Large intestine (tissue), 12 donors: ENCODE measurements at places on chromosomes 1 and 21. TPM values are rescaled to one million over a fixed set of nuclear protein-coding genes. Genes with fewer than 3 reads are reported as not detected.

GRCh38 chr1:158055854-158056253, 62.4 kb downstream of the KIRREL1 start:
- DNase-seq = no peak
- peaks cover 5% of the 10 kb centered on the region for H3K4me1 ChIP-seq
- H3K27me3 ChIP-seq = no peaks in the 10 kb centered on the region
- peaks cover 6% of the 10 kb centered on the region for H3K36me3 ChIP-seq
- H3K27ac ChIP-seq = no peak overlapping the region
- H3K4me3 ChIP-seq = no peak overlapping the region

DNA sequence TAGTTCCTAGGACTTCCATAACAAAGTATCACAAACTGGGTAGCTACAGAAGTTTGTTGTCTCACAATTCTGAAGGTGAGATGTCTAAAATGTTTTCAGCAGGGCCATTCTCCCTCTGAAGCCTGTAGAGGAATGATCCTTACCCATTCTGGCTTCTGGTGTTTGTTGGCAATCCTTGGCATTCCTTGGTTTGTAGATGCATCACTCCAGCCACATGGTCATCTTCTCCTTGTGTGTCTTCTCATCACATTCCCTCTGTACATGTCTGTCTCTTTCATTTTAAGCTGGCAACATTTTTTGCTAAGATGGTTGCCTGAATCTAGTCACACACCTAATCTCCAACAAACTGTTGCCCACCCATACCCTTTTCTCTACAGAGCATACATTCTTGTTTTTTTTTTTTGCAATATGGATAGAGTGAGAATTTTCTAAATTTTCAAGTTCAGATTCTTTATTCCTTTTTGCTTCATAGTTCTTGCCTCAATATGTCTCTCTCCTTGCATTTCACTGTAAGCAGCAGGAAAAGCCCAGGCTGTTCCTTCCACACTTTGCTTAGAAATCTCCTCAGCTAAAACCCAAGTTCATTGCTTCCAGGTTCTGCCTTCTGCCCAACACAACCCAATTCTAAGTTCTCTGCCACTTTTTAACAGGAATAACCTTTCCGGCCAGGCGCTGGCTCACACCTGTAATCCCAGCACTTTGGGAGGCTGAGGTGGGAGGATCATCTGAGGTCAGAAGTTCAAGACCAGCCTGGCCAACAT, 18.3 kb downstream of the ZBED6 start:
- H3K4me3 ChIP-seq = no peak overlapping the region
- H3K4me1 ChIP-seq = no peaks in the 10 kb centered on the region
- no peaks in the 10 kb centered on the region for H3K27me3 ChIP-seq
- peaks cover 38% of the 10 kb centered on the region for H3K36me3 ChIP-seq

DNA sequence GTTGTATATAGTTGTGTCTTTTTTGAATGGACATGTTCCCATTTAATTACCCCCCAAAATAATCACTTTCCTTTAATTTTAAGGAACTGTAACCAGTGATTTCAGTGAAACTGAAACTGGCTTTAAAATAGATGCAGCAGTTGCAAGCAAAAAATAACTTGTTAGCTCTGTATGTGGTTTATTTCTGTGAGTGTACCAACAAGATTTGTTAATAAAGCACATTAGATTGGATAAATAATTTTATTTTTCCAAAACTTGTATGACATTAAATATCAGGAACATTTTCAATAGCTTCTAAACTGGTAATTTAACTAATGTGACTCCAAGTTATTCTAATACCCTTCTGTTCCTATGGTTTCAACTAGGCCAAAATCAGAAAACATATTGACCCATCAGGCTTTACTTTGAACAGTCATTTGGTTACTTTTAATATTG, 184.3 kb upstream of the CACYBP start:
- no peak overlapping the region for H3K4me3 ChIP-seq
- H3K4me1 ChIP-seq = no peaks in the 10 kb centered on the region
- no peaks in the 10 kb centered on the region for H3K27me3 ChIP-seq
- no peak overlapping the region for H3K27ac ChIP-seq
- no peaks in the 10 kb centered on the region for H3K36me3 ChIP-seq

GRCh38 chr1:63463248-63463647, 59.8 kb downstream of the ITGB3BP start:
- no peak overlapping the region for H3K27ac ChIP-seq
- no peaks in the 10 kb centered on the region for H3K27me3 ChIP-seq
- no peaks in the 10 kb centered on the region for H3K36me3 ChIP-seq
- H3K4me1 ChIP-seq = no peaks in the 10 kb centered on the region
- no peak overlapping the region for H3K4me3 ChIP-seq

The FTCD gene
- polyA plus RNA-seq = 61.8 TPM

DNA sequence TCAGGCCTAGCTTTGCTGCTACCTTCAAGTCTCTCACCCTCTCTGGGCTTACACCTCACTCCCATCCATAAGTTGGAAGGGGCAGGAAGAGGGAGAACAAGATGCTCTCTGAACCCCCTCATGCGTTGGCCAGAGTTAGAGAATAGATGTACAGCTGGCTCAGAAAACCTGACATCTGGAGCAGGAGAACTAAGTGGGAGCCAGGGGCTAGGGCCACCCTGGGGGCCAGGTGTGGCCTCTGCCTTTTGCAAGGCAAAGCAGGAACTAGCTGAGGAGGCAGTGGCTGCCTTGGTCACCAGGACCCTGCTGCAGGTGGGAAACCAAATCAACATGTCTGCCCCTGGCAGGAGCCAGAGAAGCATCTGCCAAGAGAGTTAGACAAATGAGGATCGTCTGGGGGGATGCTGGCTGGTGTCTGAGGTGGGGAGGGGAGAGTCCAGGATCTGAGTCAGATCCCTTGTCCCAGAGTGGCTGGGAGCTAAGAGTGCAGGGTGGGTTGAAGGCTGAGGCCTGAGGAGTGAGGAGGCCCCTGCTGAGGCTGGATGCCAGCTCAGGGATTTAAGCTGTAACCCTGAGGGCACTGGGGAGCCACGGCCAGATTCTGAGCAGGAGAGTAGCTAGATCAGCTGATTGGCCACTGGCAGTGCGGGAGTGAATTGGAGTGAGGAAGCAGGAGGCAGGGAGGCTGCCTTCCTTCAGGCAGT, 115.0 kb downstream of the EPHB2 start:
- H3K4me1 ChIP-seq = peaks cover 38% of the 10 kb centered on the region
- H3K36me3 ChIP-seq = peaks cover 2% of the 10 kb centered on the region
- H3K27me3 ChIP-seq = no peaks in the 10 kb centered on the region
- H3K4me3 ChIP-seq = no peak overlapping the region

DNA sequence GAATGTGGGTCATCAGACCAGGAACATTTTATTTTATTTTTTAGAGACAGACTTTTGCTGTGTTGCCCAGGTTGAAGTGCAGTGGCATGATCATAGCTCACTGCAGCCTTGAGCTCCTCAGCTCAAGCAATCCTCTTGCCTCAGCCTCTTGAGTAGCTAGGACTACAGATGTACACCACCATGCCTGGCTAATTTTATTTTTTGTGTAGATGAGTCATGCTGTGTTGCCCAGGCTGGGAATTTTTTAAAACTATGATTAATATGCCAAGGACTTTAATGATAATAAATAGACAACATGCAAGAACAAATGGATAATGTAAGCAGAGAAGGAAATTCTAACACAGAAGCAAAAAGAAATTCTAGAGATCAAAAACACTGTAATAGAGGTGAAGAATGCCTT, 142.4 kb downstream of the AK5 start:
- H3K4me3 ChIP-seq = no peak overlapping the region
- H3K4me1 ChIP-seq = no peaks in the 10 kb centered on the region
- H3K36me3 ChIP-seq = no peaks in the 10 kb centered on the region

- peak overlapping the region; percentile 48 for H3K4me3 ChIP-seq
- no peak for DNase-seq
- peak overlapping the region; percentile 33 for H3K27ac ChIP-seq
- H3K36me3 ChIP-seq = no peaks in the 10 kb centered on the region
- H3K4me1 ChIP-seq = peaks cover 13% of the 10 kb centered on the region
Observed at GRCh38 chr1:8217011-8217711, 100.8 kb upstream of the SLC45A1 start.

DNA sequence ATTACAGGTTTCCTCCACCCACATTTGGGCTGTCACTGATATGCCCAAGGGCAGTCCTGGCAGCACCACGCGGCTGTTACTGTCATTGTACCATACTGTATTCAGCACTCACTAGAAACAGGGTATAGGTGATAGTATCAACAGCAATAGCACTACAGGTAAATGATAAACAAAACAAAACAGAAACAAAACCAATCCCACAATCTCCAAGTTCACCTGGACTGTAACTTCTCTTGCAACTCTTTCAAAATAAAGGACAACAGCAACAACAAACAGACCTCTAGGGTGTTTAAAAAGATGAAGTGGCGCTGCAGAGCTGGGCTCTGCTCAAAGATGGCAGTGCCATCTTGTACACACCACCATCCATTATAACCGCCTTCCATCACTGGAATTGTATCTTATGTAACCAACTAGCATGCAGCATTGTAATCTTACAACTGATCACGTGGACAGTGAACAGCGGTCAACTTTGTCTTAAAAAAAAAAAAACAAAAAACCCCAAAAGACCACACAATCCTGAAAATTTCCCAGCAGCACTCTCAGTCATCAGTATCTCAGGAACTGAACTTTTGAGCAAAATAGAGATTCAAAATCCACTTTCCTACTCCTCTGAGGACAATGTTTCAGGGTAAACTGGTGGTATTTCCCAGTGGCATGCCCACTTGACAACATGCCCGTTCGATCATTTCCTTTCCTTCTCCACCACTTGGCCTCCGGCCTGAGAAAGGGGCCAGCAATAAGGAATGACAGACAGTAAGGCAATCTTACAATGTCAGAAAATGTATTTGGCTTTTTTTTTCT, 3.8 kb downstream of the IRF2BP2 start:
- H3K27me3 ChIP-seq = no peaks in the 10 kb centered on the region
- peak overlapping the region; percentile 86 for H3K4me3 ChIP-seq
- peaks cover 32% of the 10 kb centered on the region for H3K36me3 ChIP-seq
- peaks cover 21% of the 10 kb centered on the region for H3K4me1 ChIP-seq
- peak; percentile 73 for DNase-seq

GRCh38 chr1:236869911-236870310, 74.8 kb downstream of the MTR start:
- no peak overlapping the region for H3K27ac ChIP-seq
- no peak overlapping the region for H3K4me3 ChIP-seq
- no peaks in the 10 kb centered on the region for H3K4me1 ChIP-seq
- no peaks in the 10 kb centered on the region for H3K27me3 ChIP-seq
- no peak for DNase-seq
